ENCODE measurements at places on chromosomes 5 and 9.
A peak's percentile ranks its signal among the peaks of the same experiment; 100 is the strongest.

- DNase-seq, result no peak
These were observed 46.1 kb upstream of the CER1 start for GRCh38 chr9:14768405-14769229.

GRCh38 chr5:56426693-56427092, 193.6 kb upstream of the ANKRD55 start:
- DNase-seq, result no peak

DNA sequence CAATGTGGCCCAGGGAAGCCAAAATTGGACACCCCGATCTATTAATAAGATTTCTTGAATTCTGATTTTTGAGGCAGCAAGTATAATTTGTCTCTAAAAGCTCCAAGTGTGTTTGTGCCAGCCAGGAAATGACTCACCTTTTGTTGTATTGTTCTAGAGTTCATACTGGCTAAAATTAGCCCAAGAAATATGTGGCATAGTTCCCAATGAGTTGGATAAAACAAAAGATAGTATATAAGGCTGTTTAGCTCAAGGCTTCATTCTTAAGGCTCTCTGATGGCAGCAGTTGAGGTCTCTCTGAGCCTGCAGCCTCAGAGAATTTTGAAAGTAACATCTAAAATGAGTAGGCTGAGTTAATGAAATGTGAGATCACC, 21.6 kb downstream of the HMGXB3 start:
- peak; percentile 54 for DNase-seq

GRCh38 chr5:65663804-65664521, 39.1 kb downstream of the SHLD3 start:
- DNase-seq, result no peak

GRCh38 chr9:135416664-135417290, 62.8 kb upstream of the PPP1R26 start:
- DNase-seq, result no peak

DNA sequence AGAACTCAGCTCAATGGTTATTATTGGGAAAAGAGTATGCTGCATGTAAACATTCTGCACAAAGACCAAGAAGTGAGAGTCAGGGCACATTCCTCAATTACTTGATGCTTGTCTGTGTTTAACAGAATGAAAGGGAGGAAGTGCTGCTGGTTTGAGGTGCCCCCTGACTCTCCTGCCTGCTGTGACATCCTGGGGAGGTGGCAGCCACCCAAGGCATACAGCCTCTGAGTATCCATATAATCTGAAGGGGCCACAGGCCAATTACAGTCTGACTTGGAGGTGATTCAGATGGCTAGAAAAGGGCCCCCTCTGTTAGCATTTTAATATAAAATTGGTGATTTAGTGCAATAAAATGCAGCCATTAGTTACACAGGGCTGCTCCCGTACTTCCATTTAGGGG, 313.8 kb downstream of the ASTN2 start:
- no peak for DNase-seq

DNA sequence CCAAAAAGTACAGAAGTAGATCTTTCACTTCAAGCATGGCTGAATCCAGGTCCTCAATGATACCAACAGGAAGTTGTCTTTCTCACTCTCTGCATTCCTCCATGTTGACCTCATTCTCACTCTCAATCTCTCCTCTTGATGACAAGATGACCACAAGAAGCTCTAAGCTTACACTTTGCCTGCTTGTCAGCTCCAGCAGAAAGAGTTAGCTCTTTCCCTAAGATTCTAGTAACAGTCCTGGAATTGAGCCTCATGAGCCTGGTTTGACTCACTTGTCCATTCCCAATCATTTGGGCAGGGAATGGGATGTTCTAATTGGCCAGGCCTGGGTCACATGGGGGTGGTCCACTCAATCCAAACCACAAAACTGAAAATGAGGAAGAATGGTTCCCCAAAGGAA, 3.3 kb upstream of the CLTA start:
- DNase-seq, result no peak

GRCh38 chr5:127423173-127423798, 94.2 kb upstream of the PRRC1 start:
- DNase-seq, result no peak

DNA sequence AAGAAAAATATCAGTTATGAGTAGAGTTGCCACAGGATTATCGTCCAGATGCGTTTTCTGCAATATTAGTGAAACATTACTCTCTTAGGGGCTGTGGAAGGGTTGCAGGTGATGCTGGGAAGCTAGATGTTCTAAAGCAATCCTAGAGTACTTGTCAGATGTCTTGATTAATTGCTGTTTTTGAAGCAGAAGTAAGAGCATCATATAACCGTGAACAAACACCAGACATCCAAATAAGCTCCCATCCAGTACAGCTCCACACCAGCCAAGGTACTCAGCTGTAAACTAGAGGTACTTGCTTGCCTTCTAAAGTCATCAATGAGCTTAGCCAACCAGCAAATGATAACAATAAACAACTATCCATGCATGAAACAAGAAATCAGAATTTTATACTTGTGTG, 131.1 kb downstream of the ST8SIA4 start:
- no peak for DNase-seq

GRCh38 chr5:143676802-143677201, 135.2 kb upstream of the HMHB1 start:
- no peak for DNase-seq

- DNase-seq, result no peak
These were observed 7.7 kb downstream of the CA9 start for GRCh38 chr9:35681341-35682002.

GRCh38 chr9:38705917-38706316, 14.0 kb downstream of the FAM240B start:
- DNase-seq, result no peak

- no peak for DNase-seq
These were observed 12.9 kb downstream of the PLPP1 start for GRCh38 chr5:55521881-55522280.

DNA sequence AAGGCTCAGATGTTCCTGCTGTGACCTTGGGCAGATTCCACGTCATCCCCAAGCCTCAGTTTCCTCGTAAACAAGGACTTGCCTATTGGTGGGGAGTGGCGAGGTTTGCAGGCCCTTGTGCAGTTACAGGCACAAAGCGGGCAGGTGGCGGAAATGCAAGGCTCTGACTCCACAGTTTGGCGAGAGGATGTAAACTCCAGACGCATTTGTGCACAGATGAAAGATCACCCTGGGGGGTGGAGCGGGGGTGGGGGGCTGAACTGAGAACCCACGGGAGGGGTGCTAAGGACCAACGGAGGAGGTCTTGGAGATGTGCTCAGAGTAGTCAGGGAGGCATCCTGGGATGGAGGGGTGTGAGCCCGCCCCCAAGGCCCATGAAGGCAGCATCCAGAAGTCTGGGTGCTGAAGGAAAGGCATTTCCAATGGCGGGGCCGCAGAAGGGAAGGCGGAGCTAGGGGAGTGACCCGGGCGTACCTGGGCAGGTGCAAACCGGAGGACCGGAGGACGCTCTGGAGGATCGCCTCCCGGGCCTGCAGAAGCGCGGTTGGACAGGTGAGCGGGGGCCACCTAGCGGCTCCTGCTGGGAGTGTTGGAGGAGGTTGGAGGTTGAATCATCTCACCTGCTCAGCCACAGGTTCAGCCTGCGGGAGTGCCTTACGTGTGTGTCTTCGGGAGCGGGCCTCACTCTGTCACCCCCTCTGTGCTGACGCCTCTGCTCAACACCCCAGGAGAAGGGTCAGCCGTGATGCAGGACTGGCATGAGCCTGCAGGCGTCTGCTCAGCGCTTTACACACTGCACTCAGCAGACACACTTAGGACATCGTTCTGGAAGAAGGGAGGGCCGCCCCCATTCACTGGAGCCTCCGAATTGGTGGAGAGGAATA, 1.9 kb upstream of the FIBCD1 start:
- peak; percentile 63 for DNase-seq

GRCh38 chr5:177447611-177448243, 1.1 kb downstream of the PRR7 start:
- DNase-seq, result no peak

GRCh38 chr9:126114409-126114760, 212.2 kb upstream of the MVB12B start:
- DNase-seq, result no peak

GRCh38 chr9:108133680-108134079, 644.1 kb upstream of the KLF4 start:
- DNase-seq, result no peak

GRCh38 chr5:67146574-67146973, 50.0 kb downstream of the CD180 start:
- no peak for DNase-seq

DNA sequence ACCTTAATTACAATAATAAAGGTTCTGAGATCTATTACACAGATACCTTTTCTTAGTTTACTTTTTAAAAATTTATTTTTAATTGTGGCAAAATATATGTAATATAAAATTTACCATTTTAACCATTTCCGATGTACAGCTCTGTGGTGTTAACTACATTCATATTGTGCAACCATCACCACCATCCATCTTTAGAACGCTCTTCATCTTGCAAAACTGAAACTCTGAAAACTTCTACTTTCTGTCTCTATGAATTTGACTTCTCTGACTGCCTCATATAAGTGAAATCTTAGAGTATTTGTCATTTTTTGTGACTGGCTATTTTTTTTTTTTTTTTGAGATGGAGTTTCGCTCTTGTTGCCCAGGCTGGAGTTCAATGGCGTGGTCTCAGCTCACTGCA, 26.8 kb downstream of the WWC1 start:
- DNase-seq, result no peak

GRCh38 chr5:127577458-127577857, 60.0 kb downstream of the PRRC1 start:
- no peak for DNase-seq

DNA sequence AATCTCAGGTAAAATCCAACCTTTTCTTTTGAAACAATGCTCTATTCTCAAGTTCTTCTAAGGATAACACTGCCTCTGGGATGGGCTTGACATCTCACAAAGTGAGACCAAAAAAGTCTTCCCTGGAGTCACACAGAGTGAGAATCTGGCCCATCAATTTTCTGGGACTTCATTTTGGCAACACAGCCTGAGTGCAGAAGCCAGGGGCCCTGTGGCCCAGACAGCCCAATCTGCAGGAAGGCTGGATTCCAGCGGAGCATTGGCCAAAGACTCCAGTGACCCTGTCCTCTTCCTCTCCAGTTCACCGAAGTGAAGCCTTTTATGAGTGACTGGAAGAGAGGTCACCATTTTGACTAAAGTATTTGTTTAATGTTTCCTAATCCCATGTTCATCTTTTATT, 105.1 kb downstream of the PLK2 start:
- DNase-seq, result no peak

- no peak for DNase-seq
These were observed 245.8 kb upstream of the PCSK5 start for GRCh38 chr9:75644649-75645048.

DNA sequence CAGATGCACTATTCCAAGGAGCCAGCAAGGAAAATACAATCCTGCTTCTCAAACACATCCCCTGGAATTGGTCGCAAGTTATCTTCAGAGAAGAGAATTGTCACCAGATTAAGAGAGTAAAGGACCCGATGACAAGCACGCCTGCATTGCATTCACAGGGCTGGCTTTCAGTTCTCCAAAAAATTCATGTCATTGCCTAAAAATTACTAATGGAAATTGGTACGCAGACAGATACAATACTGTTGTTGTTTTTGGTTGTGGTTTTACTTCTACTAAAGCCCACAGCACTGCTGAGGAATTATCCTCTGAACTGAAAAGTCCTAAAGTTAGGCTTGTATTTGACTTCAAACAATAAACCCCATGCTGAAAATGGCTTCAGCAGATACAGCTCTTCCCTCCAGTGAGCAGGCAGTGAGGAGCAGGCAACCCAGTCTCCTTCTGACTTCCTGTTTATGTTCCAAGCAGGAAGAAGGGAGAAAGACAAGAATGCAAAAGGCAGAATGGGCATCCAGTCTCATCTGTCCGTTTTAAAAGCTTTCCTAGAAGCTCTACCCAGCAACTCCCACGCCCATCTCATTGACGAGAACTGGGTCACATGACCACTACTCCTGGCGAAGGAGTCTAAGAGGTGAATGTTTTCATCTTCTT, 80.6 kb upstream of the ZNF366 start:
- DNase-seq, result no peak

DNA sequence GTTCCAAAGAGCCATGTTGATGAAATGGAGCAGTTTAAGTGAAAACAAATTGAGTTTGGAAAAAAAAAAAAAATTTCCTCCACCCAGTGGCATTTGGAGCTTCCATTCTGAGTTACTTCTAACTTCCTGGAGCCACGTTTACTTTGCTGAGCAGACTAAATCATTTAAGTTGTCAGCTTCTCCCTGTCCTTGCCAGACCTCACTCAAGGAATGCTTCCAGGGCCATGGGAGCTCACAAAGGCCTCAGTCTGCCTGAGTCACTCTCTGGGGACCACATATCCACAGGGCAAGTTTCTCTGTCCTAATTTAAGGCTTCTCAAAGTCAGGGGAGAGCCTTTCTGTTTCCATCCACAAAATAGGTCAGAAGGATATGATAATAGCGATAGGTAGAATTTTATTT, 210.3 kb upstream of the TNC start:
- DNase-seq, result no peak

DNA sequence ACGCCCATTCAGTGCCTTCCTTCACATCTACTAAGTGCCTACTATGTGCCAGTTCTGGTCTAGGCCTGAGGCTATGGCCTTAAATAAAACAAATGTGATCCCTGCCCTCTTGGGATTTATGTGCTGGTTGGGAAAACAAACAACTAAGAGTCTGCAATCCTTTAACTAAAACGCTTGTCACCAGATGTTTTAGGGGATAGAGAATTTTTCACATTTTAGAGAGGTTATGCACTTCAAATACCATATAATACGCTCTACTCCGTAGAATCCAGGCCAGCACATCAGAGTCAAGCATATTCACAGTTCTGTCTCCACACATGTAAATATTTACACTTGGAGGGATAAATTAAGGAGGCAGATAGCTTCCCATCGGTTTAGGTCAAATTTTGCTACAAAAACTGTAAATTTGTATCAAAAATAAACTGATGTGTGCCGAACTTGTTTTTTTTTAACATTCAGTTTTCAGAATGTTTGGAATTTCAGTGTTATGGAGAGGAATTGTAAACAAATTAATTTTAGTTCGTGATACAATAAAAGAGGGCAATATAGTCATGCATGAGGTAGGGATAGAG, 22.0 kb upstream of the ADRA1B start:
- DNase-seq, result no peak

GRCh38 chr9:27462846-27463245, 61.2 kb upstream of the IFNK start:
- DNase-seq, result no peak

DNA sequence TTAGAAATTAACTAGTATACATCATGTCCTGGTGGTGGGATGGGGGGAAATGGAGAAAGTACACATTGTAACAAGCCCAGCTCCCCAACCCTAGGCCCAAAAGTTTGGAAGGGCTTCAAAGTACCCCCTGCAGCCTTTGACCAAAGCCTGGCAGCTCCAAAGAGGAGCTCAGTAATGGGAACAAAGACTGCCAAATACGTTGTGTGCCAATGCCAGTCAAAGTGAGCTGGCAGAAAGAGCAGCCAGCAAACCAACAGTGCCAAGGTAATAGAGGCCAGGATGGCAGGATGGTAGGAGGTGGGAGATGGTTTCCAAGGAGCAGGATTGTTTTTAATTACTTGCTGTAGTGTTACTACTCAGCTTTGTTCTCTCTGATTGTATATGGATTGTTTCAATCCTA, 248.3 kb downstream of the COX7C start:
- DNase-seq, result no peak

Data from keratinocyte (primary cell).